ENCODE measurements at places on chromosomes 13 and 19.

- peak; percentile 99 for DNase-seq
Measured at GRCh38 chr19:58554494-58555368, at the start of gene CHMP2A. Gene CHMP2A, minus strand, starts transcription at chr19:58555105. Its CDS starts 893 bp downstream, at chr19:58554212.

GRCh38 chr13:55727683-55728082, 1413.0 kb upstream of the PRR20A start:
- no peak for DNase-seq

DNA sequence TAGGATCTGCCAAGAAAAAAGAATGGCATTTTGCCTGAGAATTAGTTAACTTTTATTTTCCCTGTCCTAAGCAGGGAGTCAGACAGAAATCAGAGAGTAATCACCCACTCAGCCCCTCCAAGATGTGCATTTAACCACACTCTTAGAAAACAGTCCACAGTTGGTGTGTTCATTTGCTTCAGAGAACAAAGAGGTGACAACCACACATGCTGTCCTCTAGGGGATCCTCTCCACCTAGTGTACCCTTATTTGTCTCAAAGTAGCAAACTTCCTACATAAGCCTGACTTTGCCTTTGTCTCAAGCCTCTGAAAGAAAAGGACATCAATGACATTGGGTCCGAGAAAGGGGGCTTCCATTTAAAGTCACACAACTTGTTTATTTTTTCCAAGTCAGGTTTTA, 107.0 kb upstream of the RFC3 start:
- DNase-seq: no peak

- DNase-seq: no peak
Measured at GRCh38 chr19:57106722-57107235, 13.0 kb upstream of the USP29 start.

DNA sequence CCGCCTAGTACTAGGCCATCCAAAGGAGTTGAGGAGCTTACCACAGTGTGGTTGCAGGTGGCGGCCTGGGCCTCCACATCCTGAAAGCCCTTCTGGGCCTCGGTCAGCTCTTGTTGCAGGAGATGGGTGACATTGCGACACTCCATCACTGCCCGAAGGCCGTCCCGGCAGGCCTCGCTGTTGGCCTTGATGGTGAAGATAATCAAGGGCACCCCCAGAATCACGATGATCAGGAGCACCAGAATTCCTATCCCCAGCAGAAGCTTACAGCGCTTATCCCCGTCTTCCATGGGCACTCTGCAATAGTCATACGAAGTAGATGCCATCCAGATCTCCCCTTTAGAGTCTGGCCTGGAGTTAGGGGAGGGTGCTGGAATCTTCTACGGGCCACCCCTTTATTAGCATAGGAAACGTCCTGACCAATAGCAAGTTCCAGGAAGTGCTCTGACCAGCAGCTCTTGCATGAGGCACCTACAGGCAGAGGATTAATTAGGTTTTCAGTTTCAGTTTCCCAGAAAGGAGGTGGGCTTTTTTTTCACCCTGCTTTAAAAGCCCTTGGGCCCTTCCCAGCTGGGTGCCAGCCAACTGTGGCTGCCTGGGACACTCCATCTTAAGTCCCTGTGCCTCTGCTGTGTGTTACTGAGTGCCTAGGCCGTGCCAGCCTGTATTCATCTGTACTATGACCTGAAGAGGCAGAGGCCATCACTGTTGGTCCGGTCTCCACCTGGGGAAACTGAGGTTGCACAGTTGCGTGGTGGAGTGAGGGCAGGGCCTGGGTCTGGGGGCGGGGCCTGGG, at the start of gene BST2:
Gene BST2, minus strand, starts transcription at position 381 of the 796 bp plus-strand sequence. Its CDS starts 55 bp downstream, at position 326.
- no peak for DNase-seq

DNA sequence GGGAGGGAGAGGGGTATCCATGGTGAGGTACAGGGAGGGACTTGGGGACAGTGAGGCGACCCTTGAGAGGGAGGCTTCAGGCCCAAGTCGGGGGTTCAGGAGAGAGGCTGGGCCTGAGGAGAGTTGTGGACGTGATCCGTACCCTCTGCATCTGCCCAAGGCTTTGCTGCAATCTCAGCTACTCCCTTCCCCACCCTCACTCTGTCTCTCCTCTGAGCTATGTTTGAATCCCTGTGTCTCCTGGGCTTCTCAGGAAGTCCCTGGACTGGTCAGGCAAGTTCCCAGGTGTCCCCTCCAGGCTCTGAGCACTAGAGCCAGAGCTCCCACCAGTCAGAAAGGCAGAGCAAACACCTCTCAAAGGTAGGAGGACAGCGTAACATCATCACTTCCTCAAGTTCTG, 1.8 kb downstream of the LIN37 start:
- DNase-seq: no peak

DNA sequence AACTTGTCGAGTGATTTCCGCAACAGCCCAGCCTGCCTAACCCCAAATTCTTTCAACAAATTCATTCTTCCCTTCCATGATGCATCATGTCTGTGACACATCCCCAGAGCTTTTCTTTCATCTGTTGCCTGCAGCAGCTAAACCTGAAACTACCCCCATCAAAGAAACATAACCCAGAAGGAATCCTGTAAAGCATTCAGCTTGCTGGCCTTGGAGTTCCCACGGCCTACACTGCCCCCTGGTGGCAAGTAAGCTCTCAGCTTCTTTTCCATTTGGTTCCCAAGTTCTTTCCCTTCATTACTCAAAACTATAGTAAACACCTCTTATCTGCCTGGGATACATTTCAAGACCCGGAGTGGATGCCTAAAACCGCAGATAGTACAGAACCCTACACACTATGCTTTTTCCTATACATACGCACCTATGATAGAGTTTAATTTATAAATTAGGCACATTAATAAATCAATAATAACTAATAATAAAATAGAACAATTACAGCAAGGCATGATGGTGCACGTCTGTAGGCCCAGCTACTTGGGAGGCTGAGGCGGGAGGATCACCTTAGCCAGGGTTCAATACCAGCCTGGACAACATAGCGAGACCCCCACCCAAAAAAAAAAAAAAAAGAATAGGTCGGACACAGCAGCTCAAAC, 7.4 kb downstream of the ETHE1 start:
- peak; percentile 80 for DNase-seq

DNA sequence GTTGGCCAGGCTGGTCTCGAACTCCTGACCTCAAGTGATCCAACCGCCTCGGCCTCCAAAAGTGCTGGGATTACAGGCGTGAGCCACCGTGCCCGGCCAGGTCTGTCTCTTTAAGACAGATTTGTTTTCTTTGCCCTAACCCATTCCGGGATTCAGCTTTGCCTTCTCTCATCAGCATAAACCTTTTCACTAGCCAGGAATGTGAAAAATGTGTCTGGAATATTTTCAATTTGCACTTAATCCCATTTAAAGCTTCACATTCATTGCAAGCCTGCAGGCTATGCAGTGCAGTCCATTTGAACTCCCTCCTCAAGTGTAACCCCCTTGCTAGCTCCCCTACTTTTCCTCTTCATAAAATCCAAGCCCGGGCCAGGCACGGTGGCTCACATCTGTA, 880 bp upstream of the TMEM160 start:
- no peak for DNase-seq

GRCh38 chr19:1349211-1349610, 34.5 kb upstream of the NDUFS7 start:
- no peak for DNase-seq

- DNase-seq: no peak
Measured at GRCh38 chr13:31797154-31797775, 57.9 kb downstream of the RXFP2 start.

Data from ecto neural progenitor cell (in vitro differentiated cells).